ENCODE measurements at places on chromosomes 5 and 9.

DNA sequence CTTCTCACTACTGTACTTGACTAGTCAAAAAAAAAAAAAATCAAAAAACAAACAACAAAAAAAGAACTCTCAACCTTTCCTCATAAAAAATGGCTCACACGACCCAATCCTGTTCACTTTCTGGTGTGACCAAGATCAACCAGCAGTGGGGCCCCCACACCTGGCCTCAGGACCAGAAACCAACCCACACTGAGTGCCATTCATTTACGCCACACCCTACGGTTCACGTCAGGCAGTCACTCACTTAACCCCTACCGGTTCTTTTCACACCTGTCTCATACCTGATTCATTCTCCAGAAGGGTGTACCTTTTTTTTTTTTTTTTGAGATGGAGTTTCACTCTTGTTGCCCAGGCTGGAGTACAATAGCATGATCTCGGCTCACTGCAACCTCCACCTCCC lies 5.7 kb downstream of the SUSD1 start:
- no peak for DNase-seq

DNA sequence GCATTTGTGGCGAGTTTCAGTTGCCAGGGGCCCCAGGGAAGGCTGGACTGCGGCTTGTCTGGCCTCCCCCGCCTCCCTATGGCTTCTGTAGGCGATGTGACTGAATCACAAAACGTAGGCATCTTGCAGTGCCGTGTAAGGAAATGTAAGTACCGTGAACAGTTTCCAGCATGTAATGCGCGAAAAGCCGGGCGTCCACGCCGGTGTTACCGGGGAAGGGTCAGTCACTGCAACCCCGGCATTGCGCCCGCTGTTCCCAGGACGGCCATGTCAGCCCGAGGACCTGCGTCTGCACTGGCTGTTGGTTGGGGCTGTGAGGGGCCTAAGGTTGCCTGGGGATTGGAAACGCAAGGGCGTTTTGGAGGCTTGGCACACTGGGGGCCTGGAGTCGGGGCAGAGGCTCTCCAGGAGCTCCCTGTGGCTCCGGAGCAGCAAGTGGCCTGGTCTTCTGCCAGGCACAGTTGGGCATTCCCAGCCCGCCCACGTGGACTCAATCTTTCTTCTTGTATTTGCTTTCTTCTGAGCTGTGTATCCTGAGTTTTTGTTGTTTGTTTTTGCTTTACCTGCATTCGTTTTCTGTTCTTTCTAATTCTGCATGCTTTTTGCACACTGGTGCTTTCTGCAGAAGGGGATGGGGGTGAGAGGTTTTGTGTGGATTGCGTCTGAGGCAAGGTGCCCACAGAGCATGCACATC lies 36.9 kb upstream of the PLEKHG4B start:
- DNase-seq, result no peak

- DNase-seq, result peak; percentile 22
Observed at GRCh38 chr5:55160493-55161209, 680 bp downstream of the GPX8 start.

DNA sequence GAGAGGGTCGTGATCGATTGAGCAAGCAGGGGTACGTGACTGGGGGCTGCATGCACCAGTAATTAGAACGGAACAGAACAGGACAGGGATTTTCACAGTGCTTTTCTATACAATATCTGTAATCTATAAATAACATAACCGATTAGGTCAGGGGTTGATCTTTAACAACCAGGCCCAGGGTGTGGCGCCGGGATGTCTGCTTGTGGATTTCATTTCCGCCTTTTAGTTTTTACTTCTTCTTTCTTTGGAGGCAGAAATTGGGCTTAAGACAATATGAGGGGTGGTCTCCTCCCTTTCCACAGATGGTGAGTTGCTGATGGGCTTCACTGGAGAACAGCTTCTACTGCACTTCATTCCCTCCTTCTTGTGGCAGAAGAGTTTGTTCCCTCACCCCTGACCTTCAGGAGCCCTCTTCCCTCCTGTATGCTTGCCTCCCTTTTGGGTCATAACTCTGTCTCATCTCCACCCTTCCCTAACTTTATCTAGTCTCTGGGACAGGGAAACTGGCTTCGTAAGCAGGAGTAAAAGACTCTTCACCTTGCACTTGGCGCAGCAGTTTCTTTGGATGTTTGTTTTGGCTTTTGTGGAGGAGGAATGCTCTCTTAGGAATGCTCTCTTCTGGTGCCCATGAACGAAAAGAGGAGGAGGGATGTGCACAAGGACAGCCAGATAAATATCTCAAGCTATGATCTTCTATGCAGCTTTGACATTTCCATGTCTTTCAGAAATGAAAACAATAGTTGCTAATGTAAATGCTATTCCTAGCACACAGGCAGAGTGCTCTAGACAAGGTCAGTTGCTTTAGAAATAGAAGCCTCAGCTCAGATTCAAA lies 139.8 kb upstream of the RPS23 start:
- DNase-seq, result peak; percentile 31

- DNase-seq, result peak; percentile 86
Observed at GRCh38 chr5:147822686-147823491, 8.6 kb downstream of the SPINK1 start.

GRCh38 chr9:70030156-70030555 lies 13.5 kb upstream of the MAMDC2 start:
- DNase-seq, result no peak

GRCh38 chr9:99752417-99753109 lies 69.1 kb upstream of the NR4A3 start:
- DNase-seq, result no peak

GRCh38 chr5:59173578-59173977 lies 590.7 kb downstream of the RAB3C start:
- peak; percentile 20 for DNase-seq

DNA sequence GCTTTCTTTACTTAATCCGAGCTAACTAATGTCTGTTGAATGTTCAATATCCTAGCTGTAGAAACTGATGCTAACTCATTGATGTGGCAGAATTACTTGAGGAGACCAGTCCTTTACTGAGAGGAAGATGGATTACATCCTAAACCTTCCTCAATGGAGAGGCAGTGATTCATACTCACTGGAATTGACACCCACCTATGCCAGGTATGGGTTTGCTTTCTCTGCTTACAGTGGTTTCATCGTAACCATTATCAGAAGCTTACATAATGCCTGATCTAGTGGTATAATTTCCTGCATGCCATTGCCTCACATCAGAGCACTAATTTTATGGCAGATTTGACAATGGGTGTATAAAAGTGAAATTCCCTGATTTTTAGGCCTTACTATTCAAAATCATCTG lies 384.7 kb downstream of the ANXA1 start:
- DNase-seq, result no peak

DNA sequence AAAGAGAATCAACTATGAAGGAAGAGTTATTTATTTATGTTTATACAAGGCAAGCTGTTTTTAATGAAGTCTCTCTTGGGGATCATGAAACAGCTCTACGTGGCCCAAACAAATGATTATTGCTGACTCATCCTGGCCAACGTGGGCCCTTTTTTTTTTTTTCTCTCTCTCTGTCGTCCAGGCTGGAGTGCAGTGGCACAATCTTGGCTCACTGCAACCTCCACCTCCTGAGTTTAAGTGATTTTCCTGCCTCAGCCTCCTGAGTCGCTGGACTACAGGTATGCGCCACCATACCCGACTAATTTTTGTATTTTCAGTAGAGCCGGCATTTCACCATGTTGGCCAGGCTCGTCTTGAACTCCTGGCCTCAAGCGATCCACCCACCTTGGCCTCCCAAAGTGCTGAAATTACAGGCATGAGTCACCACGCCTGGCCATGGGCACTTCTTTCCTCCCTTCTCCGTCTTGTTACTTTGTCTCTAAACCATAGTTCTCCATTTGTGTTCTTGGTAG lies 98.3 kb downstream of the BASP1 start:
- peak; percentile 36 for DNase-seq

DNA sequence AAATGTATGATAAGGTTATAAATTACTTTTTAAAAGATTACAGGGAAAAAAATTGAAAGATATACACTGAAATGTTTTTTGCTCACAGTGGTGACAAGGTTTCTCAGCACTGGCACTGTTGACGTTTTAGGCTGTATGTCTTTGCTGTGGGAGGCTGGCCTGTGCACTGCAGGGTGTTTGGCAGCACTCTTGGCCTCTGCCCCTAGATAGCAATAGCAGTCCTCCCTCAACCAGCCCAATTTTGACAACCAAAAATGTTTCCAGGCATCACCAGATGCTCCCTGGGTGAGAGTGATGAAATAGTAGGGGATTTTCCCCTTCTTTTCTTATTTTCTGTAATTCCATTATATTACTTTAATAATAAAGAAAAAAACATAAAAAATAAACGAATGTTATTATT lies 3.3 kb downstream of the CD274 start:
- DNase-seq, result no peak

- DNase-seq, result no peak
Observed at GRCh38 chr9:33129251-33129885, 37.8 kb downstream of the B4GALT1 start.

DNA sequence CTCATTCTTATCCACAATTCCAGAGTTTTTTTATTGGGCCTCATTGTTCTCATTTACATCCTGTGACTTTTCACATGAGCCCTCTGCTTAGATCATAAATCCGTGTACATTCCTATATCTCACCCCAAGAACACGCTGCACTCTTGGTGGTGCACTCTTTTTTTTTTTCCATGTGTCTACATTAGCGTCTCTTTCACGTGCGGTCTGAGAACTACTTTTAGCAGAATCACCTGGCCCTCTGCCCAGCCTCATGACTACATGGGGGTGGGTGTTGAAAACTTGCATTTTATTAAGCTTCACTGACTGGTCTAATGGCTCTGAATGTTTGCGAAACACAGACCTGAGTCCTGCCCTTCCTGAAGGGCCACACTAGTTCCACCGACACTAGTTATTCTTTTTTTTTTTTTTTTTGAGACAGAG lies 18.6 kb downstream of the C9orf57 start:
- peak; percentile 21 for DNase-seq

GRCh38 chr5:61790678-61791077 lies 458.6 kb downstream of the ZSWIM6 start:
- DNase-seq, result no peak

- DNase-seq, result no peak
Observed at GRCh38 chr5:9781890-9782289, 151.7 kb upstream of the TAS2R1 start.

GRCh38 chr5:168364151-168364661 lies 72.8 kb downstream of the WWC1 start:
- DNase-seq, result no peak

DNA sequence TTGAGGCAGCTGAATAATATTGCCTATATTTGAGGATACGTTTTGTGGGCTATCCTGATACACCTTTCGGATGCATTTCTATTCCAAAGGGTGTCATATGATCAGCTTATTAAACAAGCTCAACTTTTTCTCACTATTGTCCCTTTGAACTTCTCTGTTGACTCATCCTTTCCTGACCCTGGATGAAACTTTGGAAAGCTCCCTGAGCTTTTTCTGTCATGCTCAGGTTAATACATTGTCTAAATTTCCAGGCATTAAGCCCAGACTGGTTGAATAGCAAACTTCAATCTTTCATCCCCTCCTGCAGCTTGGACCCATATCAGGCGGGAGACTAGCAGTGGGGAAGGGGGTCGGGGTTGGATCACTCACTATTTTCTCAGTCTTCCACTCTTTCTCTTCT lies 104.9 kb upstream of the PTPN3 start:
- no peak for DNase-seq

DNA sequence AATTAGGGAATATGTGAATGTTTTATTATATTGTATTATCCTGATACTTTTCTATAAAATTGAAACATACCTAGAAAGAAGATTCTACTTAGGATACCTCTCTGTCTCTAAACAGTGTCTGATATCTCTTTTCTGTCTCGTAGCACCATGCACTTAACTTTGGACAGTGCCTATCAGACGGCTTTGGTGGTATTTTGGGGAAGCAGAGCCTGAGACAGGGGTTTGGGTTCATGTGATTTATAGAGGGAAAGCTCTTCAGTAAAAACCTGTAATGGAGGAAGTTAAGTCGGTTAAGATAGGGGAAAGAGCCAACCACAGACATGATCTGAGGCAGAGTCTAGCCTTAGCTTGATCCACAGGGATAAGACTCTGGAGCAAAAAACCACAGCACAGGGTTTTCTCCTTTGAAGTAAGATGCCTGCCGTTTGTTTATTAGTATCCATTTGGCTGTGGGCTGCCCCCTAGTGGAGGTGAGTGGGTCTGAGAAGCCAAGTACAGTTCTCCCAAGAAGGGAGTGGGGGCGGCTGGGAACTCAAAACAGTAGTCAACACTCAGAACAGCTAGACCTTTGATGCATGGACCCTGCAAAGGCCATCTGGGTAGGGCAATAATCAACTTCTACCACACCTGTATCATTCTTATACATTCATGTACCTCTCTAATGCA lies 141.2 kb upstream of the ASTN2 start:
- peak; percentile 42 for DNase-seq

DNA sequence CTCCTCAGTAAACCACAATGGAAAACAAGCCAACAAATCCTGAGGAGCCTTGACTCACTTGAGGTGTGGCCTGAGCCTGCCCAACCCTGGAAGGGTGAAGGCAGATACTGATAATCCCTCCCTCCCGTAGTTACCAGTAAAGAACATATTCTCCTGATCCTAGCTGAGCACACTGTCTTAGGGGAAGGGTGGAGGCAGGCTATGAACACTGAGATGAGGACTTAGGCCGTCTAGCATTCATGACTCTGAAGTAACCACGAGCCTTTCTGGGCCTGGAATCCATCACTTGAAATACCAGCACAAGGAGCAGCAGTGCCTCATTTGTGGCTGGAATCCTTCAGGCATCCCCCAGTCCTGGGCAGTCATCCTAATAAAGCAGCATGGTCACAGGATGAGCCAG lies 124.5 kb upstream of the PRLR start:
- no peak for DNase-seq

GRCh38 chr9:37923118-37923795 lies 19.3 kb upstream of the SLC25A51 start:
- DNase-seq, result peak; percentile 48

GRCh38 chr5:132268769-132269551 lies 11.5 kb downstream of the PDLIM4 start:
- DNase-seq, result no peak

- no peak for DNase-seq
Observed at GRCh38 chr9:133773889-133774655, 35.9 kb upstream of the SARDH start.

- DNase-seq, result peak; percentile 71
Observed at GRCh38 chr5:179668391-179668790, 12.4 kb downstream of the CBY3 start.

GRCh38 chr9:19620326-19620725 lies 168.5 kb downstream of the SLC24A2 start:
- no peak for DNase-seq

DNA sequence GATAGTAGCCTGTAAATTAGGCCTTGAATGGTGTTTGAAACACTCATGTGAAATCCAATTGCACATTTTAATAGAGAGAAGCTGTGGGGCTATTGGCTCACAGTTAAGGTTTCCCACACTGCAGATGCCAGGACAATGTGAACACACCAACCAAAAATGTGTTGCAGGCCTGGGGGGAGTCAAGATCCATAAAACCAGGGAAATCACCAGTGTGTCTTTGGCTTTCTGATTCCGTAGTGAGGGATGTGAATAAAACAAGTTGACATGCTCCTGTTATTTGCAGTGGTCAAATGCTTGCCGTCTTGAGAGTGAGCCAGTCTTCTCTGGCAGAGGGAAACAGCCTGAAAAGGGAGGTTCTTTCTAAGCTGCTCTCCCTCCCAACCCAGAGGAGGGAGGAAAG lies 79.0 kb downstream of the ZNF462 start:
- no peak for DNase-seq
